Activated CD8-positive, alpha-beta memory T cell treated with anti-CD3 and anti-CD28 coated beads for 48 hours (primary cell): ENCODE measurements at places on chromosomes 4 and X.

- no peak for DNase-seq
Measured at GRCh38 chr4:112717856-112718255, 80.9 kb downstream of the LARP7 start.

DNA sequence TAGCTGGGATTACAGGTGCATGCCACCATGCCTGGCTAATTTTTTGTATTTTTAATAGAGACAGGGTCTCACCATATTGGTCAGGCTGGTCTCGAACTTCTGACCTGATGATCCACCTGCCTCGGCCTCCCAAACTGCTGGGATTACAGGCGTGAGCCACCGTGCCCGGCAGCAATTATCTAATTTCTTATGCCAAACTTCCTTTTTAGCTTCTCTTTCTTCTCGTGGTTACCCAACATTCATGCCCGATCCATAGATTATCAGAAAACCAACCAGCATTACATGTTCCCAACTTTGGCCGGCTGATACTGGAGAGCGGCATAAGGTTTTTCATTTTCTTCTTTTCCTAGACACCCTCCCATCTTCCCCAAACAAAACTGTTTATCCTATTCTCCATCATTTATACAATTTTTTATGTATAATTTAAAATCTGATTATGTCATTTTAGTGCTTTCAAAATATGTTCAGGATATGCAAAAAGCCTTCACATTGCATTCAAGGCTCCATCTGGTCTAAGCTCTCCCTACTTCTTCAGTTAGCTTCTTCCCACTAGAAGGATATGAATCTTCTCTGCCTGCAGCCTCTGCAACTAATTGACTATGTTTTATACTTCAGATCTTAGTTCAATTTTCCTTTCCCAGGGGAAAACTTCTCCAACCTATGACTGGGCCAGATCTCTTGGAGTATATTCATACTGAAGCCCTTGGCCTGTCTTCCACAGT, 8.7 kb downstream of the SLC7A11 start:
- DNase-seq: no peak

DNA sequence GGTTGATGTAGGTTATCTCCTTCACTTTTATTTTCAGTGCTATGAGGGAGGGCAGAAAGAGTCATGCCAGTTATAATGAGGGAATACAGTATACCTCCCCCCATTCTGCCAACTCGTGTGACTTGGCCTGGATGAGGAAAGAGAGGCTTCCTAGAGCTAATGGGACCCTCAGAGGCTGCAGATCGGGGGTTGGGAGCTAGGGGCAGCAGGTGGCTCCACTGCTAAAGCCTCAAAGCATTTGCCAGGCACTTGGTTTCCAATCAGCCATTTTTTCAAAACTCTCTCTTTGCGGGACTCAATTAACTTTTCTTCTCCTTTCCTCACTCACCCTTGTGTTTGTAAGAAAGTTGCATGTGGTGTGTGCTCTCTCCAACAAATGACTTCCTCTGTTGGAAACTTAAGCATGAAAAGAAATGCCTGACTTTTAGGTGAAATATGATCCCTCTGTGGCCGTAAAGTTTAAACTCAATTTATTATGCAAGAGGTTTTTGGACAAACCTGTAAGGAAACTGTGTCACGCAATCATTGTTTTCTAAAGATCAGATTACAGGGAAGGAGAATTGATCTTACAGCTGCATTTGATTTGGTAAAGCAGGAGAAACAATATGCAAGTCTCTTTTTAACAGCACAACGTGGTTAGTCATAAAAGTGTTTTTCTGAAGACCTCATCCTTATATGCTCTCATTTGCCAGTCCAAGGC, 7.0 kb downstream of the SFRP2 start:
- DNase-seq: no peak

- DNase-seq: no peak
Measured at GRCh38 chr4:20615486-20616260, 84.6 kb upstream of the PACRGL start.

GRCh38 chrX:9612146-9612505, 147.3 kb downstream of the TBL1X start:
- DNase-seq: no peak

- DNase-seq: no peak
Measured at GRCh38 chr4:154989511-154989910, 208.4 kb downstream of the RBM46 start.

- DNase-seq: no peak
Measured at GRCh38 chr4:170656506-170656905, 566.8 kb upstream of the AADAT start.
